ENCODE measurements at places on chromosomes 1 and 21.

DNA sequence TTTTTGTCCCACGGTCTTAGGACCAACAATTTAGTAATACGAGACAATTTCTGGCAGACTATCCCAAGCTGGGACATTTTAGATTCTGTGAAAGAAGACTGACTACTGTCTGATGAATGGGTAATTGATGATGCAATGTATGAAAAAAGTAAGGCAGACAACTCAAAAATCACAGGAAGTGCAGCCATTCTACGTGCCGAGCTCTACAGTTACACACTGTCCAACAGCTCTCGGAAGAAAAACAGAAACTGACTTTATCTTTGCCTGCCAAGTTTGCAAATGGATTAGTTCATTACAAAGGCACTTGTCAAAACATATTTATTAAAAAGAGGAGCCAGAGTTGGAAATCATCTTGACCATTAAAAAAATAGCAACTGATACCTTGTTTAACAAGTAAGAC, 31.3 kb downstream of the ZBTB8B start:
- DNase-seq: no peak

DNA sequence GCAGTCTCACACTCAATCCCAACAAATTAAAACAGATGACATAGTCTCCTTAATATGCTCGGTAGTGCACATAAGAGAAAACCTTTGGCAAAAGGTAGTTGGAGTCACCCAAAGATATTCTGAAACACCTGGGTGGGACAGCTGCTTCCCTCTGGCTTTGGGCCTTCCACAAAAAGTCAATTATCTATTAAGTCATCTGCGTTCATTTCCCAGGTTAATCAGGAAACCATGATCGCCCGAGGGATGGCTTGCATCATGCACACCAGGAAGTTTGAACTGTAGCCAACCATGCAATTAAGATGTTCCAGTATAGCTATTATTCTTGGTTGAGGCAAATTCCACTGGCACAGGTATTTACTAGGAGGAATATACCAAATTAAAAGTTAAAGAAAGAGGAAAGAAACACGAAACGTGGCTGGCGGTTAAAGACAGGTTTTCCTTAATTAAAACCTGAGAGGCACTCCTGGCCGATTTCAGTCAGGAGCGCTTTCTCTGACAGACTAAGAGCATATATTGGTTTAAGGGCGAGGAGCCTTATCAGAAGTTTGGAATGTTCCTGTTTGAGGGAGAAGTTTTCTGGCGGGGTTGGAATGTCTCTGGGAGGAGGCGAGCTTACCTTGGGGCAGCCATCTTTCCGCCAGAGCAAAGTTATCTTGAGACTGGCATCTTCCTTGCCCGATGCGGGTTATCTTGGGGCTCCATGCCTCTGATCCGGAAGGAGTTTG, 19.9 kb downstream of the CLDN17 start:
- DNase-seq: no peak

GRCh38 chr1:233490488-233490887, 123.4 kb upstream of the KCNK1 start:
- no peak for DNase-seq

- DNase-seq: no peak
Measured at GRCh38 chr1:213332491-213332890, 281.4 kb downstream of the RPS6KC1 start.

Data from stimulated activated naive B cell treated with anti-CD40 and anti-IgM and Interleukin-4, amounts not matched to agents 10 μg/mL and 1 μg/mL and 100 μg/mL, for 72 hours (primary cell).